AG10803 (cell line): ENCODE measurements at places on chromosomes 5 and 9.

- peak; percentile 70 for DNase-seq
These were observed 13.7 kb downstream of the EHMT1 start for GRCh38 chr9:137632230-137633161.

GRCh38 chr9:3842839-3843238 is 317.0 kb upstream of the RFX3 start:
- peak; percentile 49 for DNase-seq

DNA sequence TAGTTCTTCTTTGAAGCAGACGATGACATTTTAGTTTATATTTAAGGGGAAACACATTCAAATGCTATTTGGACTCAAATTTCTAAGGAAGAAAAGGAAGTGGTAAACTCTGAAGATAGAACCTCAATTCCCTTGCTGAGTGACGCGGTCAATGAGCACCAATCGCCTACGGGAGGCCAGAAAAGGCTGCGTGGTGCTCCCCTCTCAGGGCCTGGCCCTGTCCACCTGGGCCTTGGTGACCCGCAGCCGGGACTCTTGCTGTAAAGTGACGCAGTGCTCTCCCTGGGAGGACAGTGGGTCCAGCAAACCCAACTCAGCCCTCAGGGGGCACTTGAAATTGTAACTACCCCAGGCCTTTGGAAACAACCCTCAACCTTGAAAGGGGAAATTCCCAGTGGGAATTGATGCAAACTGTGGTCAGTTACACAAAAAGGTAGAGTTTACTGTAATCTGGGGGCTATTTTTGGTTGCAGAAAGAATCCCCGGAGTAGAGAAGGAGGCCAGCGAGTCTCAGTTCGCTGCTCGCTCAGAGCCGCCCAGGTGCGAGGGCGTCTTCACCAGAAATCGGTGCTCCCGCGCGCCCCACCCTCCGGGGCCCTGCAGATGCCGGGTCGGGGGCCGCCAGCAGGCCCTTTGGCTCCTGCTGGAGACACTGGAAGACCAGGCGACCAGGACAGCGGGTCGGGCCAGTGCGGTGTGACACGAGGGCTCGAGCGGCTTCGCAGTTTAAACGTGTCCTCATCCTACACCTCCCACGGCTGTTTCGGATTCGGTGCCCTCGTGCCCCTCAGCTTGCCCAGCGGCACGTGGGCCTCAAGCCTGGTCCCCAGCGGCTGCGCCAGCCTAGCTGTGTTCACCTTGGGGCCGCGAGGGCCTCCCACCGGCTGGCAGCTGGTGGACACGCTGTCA is 1.4 kb upstream of the ANKRD33B start:
- DNase-seq, result no peak

DNA sequence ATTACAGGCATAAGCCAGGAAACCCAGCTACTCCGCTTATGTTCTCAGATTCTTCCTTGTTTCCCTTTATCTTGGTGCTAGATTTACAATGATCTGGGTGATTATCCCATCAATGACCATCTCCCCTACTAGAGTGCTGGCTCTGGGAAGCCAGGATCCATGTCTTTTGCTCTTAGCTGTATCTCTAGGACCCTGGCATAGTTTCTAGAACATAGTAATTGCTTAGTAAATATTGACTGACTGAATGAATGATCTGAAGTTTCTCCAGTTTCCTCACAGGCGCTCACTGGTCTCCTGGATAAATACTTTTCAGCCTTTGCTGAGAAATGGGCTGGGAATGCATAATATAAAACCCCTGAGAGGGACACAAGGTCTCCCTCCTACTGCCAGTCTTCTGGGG is 60.0 kb upstream of the KLF9 start:
- DNase-seq, result no peak

DNA sequence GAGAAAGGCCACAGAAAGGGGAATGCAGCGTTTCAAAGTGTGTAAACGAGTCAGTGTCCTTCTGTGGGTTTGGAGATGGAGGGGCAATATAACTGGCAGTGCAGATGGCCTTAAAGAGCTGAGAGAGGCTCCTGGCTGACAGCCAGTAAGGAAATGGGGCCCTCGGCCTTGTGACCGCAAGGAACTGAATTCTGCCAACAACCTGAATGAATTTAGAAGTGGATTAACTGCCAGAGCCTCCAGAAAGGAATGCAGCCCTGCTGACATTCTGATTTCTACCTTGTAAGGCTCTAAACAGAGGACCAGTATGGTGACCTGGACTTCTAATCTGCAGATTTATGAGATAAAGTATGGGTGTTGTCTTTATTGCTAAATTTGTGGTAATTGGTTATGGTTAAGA is 17.5 kb upstream of the NREP start:
- peak; percentile 65 for DNase-seq

DNA sequence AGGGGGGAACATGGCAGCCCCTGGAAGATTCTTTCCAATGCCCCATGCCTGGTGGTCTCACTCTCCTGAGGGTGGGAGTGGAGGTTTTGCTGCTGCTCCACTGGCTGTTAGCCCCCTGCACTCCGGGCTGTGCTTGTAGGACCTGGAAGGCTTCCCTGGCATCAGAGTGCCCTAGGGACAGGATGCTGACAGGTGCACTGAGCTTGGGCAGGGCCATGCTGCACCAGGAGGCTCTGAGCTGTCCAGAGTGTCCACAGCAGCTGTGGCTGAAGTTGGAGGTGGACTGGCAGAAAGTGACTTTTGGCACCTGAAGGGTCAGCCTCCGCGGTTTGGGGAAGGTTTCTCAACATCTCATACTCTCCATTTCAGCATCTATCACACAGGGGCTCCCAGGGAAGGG is 249.1 kb downstream of the GADD45G start:
- no peak for DNase-seq

DNA sequence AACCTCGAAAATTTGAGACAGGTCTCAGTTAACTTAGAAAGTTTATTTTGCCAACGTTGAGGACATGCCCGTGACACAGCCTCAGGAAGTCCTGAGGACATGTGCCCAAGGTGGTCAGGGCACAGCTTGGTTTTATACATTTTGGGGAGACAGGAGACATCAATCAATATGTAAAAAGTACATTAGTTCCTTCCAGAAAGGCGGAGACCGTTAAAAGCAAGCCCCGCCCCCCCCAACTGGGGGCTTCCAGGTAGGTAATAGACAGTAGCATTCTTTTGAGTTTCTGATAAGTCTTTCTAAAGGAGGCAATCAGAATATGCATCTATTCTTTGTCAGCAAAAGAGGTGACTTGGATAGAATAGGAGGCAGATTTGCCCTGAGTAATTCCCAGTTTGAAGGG is 599 bp upstream of the MOCS2 start:
- DNase-seq, result no peak

GRCh38 chr5:72290356-72291133 is 29.5 kb downstream of the MRPS27 start:
- DNase-seq, result no peak

DNA sequence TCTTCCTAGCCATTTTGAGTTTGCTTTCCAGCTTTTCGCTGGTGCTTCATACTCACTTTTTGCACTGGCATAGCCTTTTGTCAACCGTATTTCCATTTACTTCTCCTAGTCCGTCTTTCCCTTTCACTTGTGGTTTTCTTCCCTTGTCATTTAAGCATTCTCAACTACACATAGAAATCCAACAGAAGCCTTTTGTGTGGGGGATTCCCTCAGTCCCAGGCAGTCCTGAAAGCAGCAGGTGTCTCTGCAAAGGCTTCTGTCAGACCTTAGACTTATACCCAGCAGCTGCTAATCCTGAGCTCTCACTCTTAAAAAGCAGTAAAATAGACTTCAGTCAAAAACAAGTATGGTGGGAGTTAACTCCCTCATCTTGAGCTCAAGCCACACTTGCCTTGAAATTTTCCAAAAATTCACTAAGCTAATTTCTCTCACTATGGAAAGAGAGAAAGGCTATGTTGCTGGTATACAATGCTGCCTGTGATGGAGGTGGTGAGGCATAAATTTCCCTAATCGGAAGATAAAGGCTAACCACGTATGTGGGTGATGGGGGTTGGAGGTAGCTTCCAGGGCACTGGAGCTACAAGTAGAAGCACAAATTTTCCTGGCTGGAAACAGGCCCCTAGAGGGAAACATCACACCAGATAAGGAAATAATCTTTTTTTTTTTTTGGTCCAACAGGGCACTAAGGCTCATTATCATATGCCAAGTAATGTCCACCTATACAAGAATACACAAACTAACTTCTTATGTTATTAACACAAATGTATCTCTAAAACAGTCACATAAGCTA is 34.8 kb upstream of the IFNK start:
- DNase-seq, result no peak

DNA sequence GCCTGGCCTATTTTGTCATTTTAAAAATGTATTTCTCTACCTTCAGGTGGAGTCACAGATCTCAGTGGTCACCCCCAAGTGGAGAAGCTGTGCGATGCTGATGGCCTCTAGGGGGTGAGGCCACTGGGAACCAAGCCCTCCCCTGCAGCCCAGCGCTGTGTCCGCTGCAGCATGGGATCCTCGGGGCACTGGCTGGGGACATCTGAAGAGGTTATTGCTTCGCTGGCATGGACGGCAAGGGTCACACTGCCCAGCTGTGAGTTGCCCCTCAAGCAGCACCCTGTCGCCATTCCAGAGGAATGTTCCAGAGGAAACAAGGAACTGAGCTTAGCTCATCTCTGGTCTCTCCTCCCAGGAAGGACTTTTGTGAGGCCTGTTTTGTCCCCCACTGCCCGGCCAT is 119.6 kb upstream of the S1PR3 start:
- DNase-seq, result no peak

- DNase-seq, result no peak
These were observed 13.4 kb upstream of the TIFAB start for GRCh38 chr5:135465391-135466122.

GRCh38 chr5:80067531-80068245 is 32.5 kb downstream of the THBS4 start:
- DNase-seq, result no peak

- DNase-seq, result peak; percentile 79
These were observed 2.7 kb downstream of the BNC2 start for GRCh38 chr9:16867576-16868311.

DNA sequence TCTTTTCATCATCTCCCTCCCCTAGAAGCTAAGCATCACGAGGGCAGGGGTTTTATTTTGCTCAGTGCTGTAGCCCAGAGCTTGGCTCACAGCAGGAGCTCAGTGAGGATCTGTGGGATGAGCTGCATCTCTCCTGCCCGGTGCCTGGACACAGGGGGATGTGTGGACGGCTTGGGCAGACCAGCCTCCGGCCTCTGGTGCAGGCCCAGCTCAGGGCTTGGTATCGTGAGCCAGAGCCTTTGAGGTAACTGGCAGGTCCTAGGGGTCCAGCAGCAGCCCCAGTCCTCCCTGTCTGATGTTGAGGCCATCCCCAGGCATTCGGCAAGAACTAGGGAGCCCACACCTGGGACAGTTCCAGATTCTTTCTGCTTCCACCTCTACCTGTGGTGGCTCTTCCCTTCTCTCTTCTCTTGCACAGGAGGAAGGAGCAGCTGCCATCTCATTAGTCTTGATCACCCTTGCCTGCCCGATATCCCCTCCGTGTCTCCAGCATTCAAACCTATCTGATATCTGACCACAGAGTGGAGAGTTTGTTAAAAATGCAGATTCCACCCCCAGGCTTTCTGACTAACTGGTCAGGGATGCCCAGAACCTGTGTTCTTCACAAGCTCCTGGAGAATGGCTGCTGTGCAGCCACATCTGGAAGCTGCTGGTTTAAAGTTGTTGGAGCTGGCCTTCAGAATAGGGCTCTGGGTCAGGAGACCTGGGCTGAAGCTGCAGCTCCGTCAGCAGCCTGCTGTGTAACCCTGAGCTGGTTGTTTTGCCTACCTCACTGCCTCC is 7.9 kb upstream of the SLC6A7 start:
- no peak for DNase-seq

DNA sequence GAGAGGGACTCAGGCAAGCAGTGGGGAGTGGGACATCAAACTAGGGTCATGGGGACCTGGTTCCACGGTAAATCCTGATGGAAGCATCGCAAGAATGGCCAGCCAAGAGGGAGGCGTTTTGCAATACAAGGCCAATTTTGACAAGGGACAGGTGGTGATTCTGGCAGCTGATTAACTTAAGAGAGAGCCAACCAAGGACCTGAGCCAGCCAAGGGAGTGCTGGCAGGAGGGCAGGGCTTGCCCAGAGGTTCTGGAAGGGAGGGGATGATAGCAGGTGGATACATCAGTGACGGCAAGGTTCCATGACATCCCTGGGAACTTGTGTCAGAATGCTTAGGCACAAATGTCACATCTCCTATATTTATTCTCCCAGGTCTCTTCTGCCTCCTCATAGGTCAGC is 32.8 kb upstream of the PUM3 start:
- no peak for DNase-seq

GRCh38 chr5:157857816-157858526 is 974 bp downstream of the CLINT1 start:
- peak; percentile 42 for DNase-seq

DNA sequence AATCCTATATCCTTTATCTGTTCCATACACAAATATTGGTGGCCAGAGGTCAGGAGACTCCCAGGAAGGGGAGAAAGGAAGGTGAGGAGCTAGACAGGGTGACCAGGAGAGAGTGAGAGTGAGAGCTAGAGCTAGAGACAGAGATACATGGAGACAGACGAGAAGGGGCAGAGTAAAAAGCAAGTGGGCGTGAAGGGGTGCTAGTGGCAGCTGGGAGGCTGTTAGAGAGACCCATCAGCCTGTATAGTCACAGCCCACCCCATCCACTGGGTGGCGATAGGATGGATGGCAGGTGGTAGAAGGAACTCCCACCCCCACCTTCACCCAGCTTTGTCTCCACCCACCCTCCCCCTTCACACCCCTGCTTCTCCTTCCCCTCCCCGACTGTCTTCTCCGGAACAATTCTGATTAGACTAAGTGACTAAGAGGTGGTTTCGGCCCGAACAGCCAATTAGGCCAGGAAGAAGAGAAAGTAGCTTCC is 32.8 kb downstream of the PCDH1 start:
- no peak for DNase-seq

DNA sequence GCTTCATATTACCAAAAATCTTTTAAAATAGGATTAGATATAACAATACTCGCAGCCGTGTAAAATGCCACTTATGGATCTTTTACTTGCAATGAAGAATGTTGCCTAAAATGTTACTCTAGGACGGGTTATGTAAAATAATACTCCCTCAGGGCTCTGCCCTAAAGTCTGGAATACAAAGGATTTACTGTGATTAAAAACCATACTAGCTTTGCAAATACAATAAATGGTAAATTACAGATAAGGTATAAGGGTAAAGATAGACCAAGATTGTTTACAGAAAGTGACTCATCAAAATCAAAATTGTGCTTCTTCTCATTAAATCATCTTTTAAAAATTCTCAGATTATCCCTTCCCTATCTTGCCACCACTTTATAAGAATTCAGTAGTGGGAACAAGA is 163.6 kb downstream of the MEF2C start:
- DNase-seq, result no peak

DNA sequence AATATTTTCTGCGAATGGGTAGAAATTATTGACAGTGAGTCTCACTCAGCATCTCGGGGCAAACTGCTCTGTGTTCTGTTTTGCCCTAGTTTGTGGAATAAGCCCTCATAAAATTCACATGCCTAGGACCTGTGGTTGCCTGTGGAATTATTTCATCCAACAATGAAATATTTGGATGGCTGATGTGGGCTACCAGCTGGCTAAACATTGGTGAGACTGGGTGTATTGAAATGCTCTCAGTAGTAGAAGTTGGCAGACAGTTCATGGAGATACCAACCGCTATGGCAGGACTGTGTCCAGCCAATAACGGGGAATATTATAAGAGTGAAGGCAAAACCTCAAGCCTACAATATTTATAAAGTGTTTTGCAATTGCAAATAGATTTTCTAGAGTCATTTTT is 344.1 kb upstream of the RPS23 start:
- no peak for DNase-seq

GRCh38 chr5:157369507-157369906 is 90.5 kb upstream of the NIPAL4 start:
- DNase-seq, result no peak
